Aorta (tissue), 5 donors: ENCODE measurements at places on chromosomes 5 and 9. TPM values are rescaled to one million over a fixed set of nuclear protein-coding genes. Genes with fewer than 3 reads are reported as not detected.
A peak's percentile ranks its signal among the peaks of the same experiment; 100 is the strongest.

Gene PCDHA13
- 0.16 TPM for total RNA-seq

Gene CNTNAP3
- total RNA-seq = 10.1 TPM

Gene CCDC180
- total RNA-seq = 5.3 TPM

Gene SLC6A18
- not detected for total RNA-seq

Gene WNT8A
- total RNA-seq = not detected

Gene SMIM27
- 6.5 TPM for total RNA-seq

Gene TSC1
- total RNA-seq = 61.3 TPM

Gene GLRA1
- total RNA-seq = not detected

Gene MYO10
- total RNA-seq = 17.6 TPM

Gene ZNF367
- total RNA-seq = 1.8 TPM

Gene INSL6
- total RNA-seq = not detected

Gene SHOC1
- total RNA-seq = not detected

Gene GHR
- total RNA-seq = 17.1 TPM

Gene IFNA2
- not detected for total RNA-seq

Gene SH3RF2
- 4.5 TPM for total RNA-seq

- DNase-seq = no peak
These were observed 227.3 kb downstream of the LURAP1L start for GRCh38 chr9:13001989-13002580.

DNA sequence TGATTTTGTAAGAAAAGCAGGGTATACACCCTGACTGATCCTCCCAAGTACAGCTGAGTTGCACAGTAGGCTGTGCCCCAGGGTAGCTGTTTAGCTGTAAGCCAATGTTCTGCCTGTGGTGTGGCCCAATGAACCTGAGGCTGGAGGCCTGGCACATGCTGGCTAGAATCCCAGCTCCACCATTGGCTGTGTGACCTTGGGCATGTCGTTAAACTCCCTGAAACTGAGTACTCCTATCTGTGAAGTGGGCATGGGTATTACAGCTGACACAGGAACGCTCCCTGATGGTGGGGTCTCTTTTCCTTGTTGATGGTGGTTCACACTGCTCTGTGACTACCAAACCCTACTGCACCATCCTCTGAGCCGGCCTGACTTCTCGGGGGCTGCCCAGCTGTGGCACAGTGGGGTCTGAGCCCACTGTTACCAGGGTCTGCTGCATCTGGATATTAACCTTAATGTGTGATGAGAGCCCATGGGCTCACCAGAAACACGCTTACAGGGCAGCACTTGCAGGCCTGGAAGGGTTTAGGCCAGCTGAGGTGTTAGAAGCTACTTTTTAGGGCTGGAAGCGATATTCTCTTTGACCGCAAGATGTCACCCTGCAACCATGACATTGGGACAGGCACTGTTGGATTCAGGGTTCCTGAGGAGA is 7.0 kb upstream of the GADD45G start:
- no peak for DNase-seq

GRCh38 chr5:167205881-167206280 is 1085.6 kb upstream of the WWC1 start:
- DNase-seq = no peak

- DNase-seq = no peak
These were observed 506.0 kb downstream of the HTR1A start for GRCh38 chr5:63456279-63456678.

- DNase-seq = no peak
These were observed 588 bp downstream of the TRAF2 start for GRCh38 chr9:136886610-136887597.

GRCh38 chr9:129109537-129109903 is 1.1 kb downstream of the CRAT start:
- DNase-seq = no peak

DNA sequence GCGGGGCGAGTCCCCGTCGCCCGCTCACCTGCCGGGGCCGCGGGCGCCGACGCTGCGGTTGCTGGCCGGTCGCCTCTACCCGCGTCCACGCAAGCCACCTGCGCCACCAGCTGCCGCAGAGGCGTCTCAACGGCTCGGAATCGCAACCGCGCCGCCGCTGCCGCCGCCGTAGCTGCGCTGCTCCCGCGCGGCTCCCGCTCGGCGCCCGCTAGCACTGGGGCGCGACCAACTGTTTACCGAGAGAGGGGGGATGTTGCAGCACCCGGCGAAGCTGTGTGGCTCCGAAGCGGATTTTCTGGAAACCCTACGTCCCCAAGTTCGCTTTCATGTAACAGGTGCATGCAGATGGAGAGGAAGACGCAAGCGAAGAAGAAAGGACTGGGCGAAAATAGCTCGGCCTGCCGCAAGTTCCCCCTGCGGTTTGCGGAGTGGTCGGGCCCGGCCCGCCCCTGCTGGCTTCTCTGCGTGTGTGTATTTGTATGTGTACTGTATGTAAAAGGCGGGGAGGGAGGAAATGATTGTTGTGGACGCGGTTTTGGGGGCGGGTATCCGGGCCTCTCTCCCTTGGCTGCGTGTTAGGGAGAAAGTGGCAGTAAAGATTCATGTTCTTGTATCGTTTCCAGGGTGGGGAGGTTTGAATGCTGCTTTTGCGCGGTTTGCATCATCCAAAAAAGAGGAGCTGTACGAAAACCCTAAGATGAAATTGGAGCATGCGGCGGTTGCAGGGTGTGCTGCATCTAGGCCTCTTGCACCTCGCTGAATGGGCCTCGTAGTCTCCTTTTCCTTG is at the start of gene PSIP1:
Gene PSIP1 (minus strand): TSS at position 182 of the 787 bp plus-strand sequence. CDS start 782 bp downstream, outside the sequence.
- peak; percentile 90 for DNase-seq

DNA sequence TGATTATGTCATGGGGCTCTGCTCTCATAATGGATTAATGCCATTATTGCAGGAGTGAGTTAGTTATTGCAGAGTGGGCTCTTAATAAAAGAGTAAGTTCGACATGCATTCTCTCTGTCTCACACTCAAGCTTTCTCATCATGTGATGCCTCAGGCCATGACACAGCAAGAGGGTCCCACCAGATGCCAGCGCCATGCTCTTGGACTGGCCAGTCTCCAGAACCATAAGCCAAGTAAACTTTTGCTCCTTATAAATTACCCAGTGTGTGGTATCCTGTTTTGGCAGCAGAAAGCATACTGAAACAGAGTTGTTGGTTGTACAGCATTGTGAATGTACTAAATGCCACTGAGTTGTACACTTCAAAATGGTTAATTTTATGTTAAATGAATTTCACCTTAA is 138.1 kb downstream of the MYO10 start:
- DNase-seq = no peak

DNA sequence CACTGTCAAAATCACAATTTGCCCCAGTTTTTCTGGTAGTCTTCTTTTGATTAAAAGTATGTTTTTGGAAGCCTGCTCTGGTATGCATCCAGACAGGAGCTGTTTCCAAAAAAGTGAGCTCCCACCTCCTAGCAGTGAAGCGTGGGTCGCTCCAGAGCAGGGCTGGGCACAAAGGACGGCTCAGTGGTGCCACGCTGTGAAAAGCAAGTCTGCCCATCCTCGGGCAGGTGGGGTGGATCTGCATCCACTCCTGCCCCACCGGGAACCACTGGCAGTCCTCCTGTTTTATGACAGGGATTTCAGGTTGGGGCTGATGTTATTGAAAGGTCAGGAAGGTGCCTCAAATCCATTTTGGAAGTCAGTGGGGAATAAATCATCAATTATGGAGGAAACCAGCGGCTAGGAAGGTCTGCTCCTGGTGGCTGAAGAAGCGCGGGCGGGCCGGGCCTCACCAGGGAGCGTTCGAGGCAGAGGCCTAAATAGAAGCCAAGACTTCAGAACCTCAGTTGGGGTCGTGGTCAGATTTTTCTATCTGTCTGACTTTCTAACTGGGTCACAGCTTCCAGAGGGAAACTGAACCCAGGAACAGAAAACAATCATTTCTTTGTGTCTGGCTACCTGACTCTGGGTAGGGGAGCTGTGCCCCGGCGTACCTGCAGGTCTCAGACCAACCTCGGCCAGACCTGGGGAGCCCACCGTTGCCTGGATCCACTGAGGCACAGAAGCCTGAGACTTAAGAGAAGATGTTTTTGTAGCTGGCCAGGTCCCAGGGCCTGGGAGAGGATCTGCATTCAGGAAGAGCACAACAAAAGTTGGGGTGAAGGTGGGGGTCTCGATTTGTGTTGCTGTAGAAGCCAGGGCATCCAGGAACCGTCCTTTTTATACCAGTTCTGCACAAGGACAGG is 168.1 kb downstream of the PAX5 start:
- DNase-seq = peak; percentile 18

DNA sequence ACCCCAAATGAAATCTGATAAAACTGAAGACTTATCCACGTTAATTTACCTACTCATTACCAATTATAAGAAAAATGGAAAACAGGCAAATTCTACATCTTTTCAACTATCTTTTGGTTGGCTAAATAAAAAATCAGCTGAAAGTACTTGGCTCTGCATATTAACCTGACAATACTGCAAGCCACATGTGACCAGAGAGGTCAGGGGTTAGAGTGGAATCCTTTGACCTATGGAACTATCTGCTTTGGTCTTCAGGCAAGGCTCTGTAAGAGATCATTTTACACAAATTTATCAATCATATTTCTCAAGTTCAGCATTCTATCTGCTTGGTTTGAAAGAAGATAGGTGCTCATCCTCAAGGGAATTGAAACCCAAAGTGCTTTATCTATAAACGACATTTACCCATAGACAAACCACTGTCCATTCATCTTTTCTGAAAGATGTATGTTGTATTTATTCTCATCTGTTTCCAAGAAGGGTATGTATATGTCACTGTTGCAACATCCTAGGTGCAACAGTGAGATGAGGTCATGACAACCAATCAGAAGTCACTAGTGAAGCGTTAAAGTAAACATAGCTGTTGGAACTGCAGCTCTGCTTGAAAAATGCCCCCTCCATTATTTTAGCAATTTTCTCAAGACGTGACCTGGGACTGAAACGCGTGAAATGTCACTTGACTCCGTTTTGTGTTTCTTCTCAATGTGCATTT is 144.9 kb upstream of the POU5F2 start:
- DNase-seq = no peak

GRCh38 chr5:128216860-128217531 is 133.4 kb downstream of the SLC12A2 start:
- DNase-seq = no peak

- DNase-seq = no peak
These were observed 32.9 kb downstream of the SLIT3 start for GRCh38 chr5:169268019-169268418.

- no peak for DNase-seq
These were observed 8.2 kb upstream of the GDNF start for GRCh38 chr5:37847978-37848425.

- no peak for DNase-seq
These were observed 23.8 kb upstream of the SPTAN1 start for GRCh38 chr9:128528445-128529160.

GRCh38 chr5:122297587-122298298 is 14.3 kb upstream of the SNCAIP start:
- no peak for DNase-seq

DNA sequence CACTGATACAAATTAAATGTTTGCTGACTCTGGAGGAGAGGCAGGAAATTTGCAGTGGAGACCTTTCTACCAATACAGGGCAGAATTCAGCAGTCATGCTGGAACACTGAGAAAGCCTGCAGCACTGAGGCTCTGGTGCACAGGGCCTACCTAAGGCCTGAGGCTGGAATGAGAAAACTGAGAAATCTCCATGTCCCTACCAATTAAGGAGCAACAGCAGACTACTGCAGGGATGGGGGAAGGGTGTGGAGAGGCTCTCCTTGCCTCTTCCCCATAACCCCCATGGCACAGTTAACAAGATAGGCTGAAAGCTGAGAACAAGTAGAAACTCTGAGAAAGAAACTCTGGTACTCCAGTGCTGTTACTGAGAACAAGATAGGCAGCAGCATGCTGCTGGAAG is 10.5 kb downstream of the FBXO4 start:
- DNase-seq = no peak

GRCh38 chr9:76013809-76014208 is 123.3 kb downstream of the PCSK5 start:
- no peak for DNase-seq

DNA sequence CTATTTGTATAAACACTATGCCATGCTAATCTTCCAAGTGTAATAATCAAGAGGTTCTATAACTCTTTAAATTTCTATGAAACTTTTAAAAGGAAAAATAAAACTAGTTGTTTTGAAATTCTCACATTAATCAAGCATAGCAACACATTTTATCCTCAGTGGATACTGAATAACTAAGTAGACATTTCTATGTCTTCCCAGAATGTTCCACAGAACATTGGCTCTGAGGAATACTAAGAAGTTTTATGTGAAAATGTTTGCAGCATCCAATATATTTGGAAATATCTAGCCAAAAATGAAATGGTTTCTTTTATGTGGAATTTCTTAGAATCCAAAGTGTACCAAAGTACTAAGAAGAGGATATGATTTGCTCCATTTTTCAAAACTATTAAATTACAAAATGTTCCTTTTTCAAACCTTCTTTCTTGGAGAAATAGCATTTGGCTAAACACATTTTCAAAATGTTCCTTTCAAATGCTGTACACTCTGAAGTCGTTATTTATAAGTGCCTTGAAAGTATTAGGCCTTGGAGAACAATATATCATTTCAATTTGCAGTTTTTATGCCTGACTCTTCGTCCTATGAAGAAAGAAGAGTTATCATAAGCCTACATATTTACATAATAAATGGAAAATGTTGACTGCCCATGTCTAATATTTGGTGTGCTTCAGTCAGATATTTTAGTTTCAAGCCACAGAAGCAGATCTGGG is 175.6 kb upstream of the COX7C start:
- no peak for DNase-seq

- DNase-seq = peak; percentile 94
These were observed 35.6 kb downstream of the DAB2IP start for GRCh38 chr9:121686930-121687541.

GRCh38 chr9:108163321-108164005 is 673.9 kb upstream of the KLF4 start:
- DNase-seq = no peak

DNA sequence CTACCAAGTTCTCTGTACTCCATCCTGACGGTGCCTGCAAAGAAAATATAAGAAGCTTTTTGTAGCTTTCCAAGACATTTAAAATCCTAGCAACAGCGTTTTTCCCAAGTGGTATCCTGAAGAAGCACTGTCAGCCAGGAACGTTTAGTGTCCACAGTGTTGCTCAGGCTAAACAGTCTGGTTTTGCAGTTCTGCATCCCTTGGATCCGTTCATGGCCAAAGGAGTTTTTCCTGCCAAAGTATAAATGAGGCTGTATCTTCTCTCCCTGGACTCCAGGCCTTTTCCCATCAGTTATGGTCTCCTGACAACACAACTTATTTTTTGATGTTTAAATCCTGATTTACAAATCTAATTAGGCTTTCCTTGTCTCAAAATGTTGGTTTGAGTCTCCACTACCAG is 925.8 kb downstream of the TLE1 start:
- no peak for DNase-seq

GRCh38 chr9:23934291-23934906 is 108.4 kb upstream of the ELAVL2 start:
- no peak for DNase-seq

DNA sequence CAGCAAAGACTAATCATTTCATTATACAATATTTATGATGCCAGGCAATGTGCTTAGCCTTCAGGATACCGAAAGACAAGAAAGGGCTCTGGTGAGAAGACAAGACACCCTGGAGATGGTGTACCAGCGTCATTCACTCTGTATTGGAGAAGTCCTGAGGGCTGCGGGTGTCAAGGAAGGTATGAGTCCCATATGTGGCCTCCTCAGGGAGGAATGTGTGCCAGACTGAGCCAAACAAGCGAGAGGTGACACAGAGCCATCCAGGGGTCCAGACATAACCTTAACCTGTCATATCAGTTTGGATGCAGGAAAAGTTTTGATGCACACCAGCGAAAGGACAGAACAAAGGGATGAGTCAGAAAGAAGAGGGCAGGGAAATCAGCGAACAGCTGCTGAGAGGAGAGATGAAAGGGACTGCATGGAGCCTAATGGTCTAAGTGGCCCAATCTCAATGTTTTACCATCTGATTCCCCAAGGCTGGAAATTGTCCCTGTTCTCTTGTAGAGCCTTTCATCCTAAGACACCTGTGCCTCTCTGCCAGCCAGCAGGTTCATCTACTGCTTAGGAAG is 38.9 kb downstream of the ADRA1B start:
- DNase-seq = no peak
